ENCODE measurements at places on chromosomes 6 and 20. TPM values are rescaled to one million over a fixed set of nuclear protein-coding genes. Genes with fewer than 3 reads are reported as not detected.

Gene NKX2-4
- not detected for total RNA-seq

Gene SLC22A2
- not detected for total RNA-seq

Gene BPIFB1
- total RNA-seq = not detected

Gene ASIP
- not detected for total RNA-seq

Gene MATN4
- total RNA-seq = not detected

Gene SNX21
- total RNA-seq = 55.6 TPM

Gene CD93
- total RNA-seq = 22.2 TPM

Gene SIRPG
- total RNA-seq = not detected

Gene SLC22A3
- 54.6 TPM for total RNA-seq

Gene DSTN
- total RNA-seq = 79.2 TPM

Gene ELOVL2
- 0.07 TPM for total RNA-seq

Gene ACTL10
- total RNA-seq = not detected

Gene CST2
- not detected for total RNA-seq

Gene SLC44A4
- not detected for total RNA-seq

Gene TCP11
- total RNA-seq = 0.41 TPM

Gene NANP
- 2.5 TPM for total RNA-seq

Gene C20orf204
- total RNA-seq = 0.66 TPM

Gene LY6G5C
- 3.2 TPM for total RNA-seq

Gene CD83
- 0.72 TPM for total RNA-seq

Gene DTNBP1
- total RNA-seq = 15.7 TPM

Gene TMEM244
- total RNA-seq = not detected

Gene TTLL9
- total RNA-seq = not detected

Gene PGC
- total RNA-seq = not detected

Gene DOK5
- 1.2 TPM for total RNA-seq

Gene TEAD3
- 11.5 TPM for total RNA-seq

Gene GPR6
- total RNA-seq = not detected

Gene ATAT1
- total RNA-seq = 0.95 TPM

Gene POPDC3
- 218 TPM for total RNA-seq

Gene RIPOR3
- total RNA-seq = 5.3 TPM

Gene SLC26A8
- total RNA-seq = not detected

Gene WTAP
- total RNA-seq = 147 TPM

All from gastrocnemius medialis (tissue), 4 donors.